ENCODE measurements at places on chromosomes 4 and X.

- no peak for DNase-seq
Measured at GRCh38 chr4:78205591-78205990, 148.5 kb downstream of the FRAS1 start.

DNA sequence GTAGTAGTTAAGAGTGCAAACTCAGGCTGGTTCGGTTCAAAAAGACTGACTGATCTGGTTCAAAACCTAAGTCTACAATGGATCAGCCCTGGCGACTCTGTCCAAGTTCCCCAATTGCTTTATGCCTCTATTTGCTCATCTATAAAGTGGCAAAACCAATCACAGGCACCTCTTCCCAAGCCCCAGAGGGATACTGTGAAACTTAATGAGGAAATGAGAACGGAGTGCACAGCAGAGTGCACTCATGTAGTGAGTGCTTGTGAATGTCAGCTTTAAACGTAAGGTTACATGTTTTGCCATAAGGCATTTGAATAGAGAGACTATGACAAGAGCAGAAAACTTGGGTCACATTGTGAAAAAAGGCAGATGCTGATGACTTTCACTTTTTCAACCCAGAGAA, 199.7 kb upstream of the KLF3 start:
- DNase-seq = no peak

- DNase-seq = peak; percentile 20
Measured at GRCh38 chrX:72128881-72129280, 2.8 kb downstream of the RTL5 start.

DNA sequence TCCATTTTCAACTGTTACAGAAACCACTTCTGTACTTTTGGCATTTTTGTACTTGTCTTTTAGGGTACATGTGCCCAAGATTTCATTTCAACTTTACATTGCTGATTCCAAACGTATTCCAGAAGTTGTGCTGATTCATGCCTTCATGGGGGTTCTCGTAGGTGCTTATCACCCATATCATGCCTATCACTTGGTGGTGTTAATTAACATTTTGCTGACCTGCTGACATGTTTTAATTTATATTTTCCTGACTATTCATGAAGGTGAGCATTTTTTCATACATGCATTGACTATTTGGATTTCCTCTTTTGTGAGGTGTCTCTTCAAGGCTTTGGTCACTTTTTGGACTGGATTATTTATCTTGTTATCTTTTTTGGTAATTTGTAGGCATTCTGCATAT, 64.1 kb downstream of the CC2D2A start:
- DNase-seq = no peak

DNA sequence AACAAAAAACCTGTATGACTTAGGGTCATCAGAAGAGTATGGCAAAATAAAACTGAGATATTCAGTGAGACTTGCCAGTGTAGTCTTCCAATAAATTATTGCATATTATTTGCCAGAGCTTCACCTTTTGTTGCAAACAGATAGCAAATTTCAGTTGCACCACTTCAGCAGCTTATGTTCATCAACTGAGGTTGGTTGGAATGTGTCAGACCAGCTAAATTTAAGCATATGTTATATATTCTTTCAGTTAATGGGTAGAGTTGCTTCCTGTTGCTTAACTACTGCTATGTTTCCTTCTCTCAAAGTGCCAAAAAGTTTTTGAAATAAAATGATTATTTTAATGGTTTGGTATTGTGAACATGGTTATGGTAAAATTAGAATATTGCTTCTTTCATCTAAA, 61.5 kb downstream of the GALNT7 start:
- no peak for DNase-seq

GRCh38 chr4:153822316-153822715, 33.4 kb upstream of the SFRP2 start:
- no peak for DNase-seq

GRCh38 chrX:10103023-10103422, 53.8 kb upstream of the CLCN4 start:
- DNase-seq = no peak

DNA sequence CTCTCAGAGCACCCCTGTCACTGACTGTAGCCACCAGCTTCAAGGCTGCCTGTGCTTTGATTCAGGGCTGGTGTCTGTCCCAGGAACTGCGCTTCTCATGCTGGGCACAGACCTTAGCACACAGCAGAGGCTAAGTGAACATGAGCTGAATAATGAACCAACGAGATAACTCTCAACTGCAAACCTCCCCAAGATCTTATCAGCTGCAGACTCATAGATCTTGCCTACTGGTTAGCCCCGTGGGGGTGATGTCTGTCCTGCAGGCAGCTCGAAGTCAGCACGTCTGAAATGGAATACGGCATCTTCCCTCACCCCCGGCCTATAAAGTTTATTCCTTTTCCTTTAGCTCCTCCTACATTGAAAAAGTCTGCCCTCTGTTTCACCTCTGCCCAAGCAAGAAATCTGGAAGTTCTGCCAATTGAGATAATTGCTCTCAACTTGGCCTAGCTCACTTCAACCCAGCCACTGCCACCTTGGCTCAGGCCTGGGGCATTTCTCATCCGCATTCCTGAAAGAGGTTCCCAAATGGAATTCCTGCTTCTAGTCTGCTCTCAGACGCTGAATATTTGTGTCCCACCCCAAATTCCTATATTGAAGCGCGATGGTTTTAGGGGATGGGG, 73.7 kb downstream of the GATB start:
- DNase-seq = no peak

- DNase-seq = no peak
Measured at GRCh38 chr4:75028196-75028854, 95.4 kb downstream of the PARM1 start.

- DNase-seq = no peak
Measured at GRCh38 chr4:23979534-23979933, 89.7 kb upstream of the PPARGC1A start.

- no peak for DNase-seq
Measured at GRCh38 chr4:68021185-68021584, 57.9 kb upstream of the TMPRSS11A start.

DNA sequence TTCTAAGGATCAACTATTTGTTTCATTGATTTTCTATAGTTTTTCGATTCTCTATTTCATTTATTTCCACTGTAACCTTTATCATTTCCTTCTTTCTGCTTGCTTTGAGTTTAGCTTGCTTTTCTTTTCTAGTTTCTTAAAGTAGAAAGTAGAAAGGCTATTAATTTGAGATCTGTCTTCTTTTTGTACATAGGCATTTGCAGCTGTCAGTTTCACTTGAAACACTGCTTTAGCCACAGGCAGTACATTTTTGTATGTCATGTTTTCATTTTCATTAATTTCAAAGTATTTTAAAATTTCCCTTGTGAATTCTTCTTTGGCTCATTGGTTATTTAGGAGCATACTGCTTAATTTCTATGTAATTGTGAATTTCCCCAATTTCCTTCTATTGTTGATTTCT, 152.2 kb downstream of the SH3KBP1 start:
- no peak for DNase-seq

GRCh38 chr4:181982856-181983255, 260.3 kb upstream of the TENM3 start:
- DNase-seq = no peak

GRCh38 chr4:81635739-81636138, 164.0 kb upstream of the RASGEF1B start:
- DNase-seq = no peak

DNA sequence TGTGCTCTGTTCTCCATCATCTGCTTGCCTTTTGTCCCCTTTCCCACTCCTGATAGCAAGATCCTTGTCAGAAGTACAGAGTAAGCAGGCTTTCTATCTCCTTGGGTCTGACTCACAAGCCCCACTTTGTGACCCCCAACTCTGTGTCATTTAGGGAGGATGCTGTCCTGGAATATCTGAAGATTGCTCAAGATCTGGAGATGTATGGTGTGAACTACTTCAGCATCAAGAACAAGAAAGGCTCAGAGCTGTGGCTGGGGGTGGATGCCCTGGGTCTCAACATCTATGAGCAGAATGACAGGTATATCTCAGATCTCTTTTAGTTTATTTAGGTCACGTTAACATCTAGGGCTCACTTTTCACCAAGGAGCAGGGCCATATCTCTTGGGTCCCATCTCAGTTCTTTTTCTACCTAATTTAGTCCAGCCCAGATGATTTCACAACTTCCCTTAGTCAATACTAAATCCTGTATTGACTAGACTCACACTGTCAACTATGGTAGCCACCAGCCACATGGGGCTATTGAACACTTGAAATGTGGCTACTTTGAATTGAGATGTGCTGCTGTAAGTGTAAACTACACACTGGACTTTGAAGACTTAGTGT, 64.3 kb downstream of the MSN start:
- no peak for DNase-seq

- DNase-seq = no peak
Measured at GRCh38 chr4:70594196-70594595, 2.1 kb downstream of the AMBN start.

- no peak for DNase-seq
Measured at GRCh38 chr4:72275381-72275780, 243.6 kb downstream of the NPFFR2 start.

- DNase-seq = no peak
Measured at GRCh38 chr4:75800972-75801371, 76.6 kb downstream of the USO1 start.

DNA sequence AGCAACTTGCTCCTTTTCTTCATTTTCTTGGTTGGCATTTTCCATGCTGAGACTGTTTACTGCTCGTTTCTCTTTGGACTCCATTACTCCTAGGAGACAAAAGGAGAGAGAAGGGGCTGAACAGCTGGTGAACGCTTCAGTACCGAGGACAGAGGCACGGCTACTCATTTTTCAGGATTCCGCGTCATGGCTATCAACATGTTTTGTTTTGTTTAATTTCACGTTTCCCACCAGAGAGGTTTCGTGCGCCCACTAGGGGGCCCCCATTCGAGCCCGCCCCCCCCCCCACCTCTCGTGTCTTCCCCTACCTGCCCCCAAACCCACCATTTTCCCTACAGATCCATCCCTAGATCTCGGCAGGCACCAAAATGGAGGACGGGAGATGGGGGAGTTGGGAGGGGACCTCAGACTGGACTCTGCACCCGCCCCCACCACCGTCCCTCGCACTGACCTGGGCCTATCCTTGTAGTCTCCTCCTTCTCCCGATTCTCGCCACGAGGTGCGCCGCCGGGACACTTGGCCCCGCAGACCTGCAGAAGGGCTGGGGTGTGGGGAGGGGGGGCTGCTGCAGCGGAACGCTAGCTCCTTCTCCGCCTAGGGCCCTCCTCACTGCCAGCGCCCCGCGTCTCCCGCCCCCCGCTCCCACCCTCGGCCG, 653 bp downstream of the BEX1 start:
- no peak for DNase-seq

- DNase-seq = peak; percentile 90
Measured at GRCh38 chrX:154717824-154718223, 33.1 kb downstream of the GAB3 start.

- no peak for DNase-seq
Measured at GRCh38 chr4:98117363-98117762, 25.9 kb downstream of the STPG2 start.

- DNase-seq = no peak
Measured at GRCh38 chrX:153667281-153667955, 6.2 kb downstream of the PNCK start.

DNA sequence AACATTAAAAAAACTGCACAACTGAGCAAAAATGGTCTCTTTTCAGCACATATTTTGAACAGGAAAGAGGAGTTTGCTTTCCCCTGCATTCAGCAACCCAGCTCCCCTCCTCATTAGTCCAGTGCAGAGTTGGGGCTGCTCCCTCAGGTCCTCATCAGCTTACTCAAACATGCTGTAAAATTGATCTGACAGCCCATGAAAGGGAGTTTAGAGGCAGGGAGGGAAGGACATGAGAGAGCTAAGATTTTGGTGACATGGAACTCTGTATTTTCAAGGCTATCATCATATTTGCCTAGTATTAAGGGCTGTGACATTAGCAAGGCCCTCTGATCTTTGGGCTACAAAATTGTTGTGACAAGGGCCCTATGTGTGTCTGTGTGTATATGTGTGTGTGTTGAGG, 205.6 kb upstream of the TAPT1 start:
- DNase-seq = no peak

DNA sequence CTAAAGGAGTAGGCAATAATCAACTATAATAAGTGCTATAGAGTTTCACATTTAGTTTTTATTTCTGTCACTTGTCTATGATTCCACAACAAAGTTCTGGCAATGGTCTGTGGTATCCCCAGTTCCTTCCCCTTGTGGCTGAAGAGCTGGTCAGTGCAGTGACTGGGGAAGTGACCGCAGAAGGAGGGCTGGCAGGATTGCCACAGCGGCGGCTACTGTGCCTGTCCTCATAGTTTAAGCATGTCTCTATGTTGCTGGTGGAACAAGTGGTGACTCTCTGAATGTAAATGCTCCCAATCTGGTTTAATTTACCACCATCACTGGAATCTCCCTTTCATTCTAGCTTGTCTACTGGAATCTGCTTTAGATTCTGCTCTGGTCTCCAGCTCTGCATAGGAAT, 170.6 kb upstream of the GK2 start:
- DNase-seq = no peak

DNA sequence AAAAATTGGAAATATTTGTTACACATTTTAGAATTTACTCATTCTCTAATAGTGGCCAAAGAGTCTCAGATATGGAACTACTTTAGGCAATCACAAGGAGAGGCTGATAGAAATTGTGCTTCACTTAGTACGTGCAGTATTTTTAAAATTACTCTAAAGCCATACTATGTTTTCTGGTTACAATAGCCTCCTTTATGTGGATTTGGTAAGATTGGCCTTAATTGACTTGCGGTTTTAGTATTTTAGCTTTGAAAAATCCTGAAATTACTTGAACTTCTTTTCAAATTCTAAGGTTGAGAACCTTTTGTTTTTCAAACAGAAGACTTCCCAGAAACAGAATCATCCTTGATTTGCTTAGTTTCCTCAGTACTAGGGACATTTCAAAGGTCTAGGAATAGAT, 215.2 kb downstream of the SLC4A4 start:
- DNase-seq = no peak

DNA sequence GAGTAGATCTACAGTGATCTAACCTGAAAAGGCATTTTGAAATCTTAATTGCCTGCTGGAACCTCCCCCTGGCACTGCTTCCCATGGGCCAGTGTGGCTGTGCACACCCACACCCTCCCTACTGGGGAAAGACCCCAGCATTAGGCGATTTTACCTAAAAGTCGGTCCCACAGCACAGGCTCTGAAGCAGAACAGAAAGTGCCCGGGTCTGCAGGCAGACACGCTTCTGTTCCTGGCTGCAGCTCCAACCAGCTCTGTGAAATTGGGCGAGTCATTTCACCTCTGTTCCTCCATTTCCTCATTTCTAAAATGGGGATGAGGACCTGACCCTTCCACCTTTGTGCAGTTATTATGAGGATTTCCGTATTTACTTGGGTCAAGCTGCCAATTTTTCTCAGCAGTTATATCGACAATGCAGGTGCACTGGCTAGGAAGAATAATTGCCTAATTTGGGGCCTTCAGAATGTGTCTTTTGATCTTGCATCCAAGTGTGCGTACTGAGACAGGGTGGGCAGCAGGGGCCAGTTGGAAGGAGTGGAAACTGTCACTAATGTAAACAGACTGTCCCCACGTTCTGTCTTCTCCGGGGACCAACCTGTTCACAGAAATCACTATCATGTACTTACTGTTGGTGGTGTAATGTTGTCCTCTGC, 7.1 kb downstream of the KLF3 start:
- no peak for DNase-seq

- DNase-seq = no peak
Measured at GRCh38 chr4:6991771-6992557, 51.2 kb upstream of the TADA2B start.
